ENCODE measurements at places on chromosomes 2 and 18. TPM values are rescaled to one million over a fixed set of nuclear protein-coding genes. Genes with fewer than 3 reads are reported as not detected.

FNDC4 gene
- total RNA-seq, result 10.2 TPM

CTDP1 gene
- 24.9 TPM for total RNA-seq

CYRIA gene
- 2.0 TPM for total RNA-seq

ANKMY1 gene
- total RNA-seq, result 29.0 TPM

IMPA2 gene
- 58.8 TPM for total RNA-seq

ZNF512 gene
- total RNA-seq, result 59.1 TPM

GPR75 gene
- total RNA-seq, result 3.9 TPM

CSRNP3 gene
- 10.7 TPM for total RNA-seq

DOK6 gene
- total RNA-seq, result 7.0 TPM

ATL2 gene
- 56.0 TPM for total RNA-seq

YPEL5 gene
- total RNA-seq, result 63.6 TPM

VWC2L gene
- total RNA-seq, result not detected

SERPINB7 gene
- not detected for total RNA-seq

SCYGR4 gene
- total RNA-seq, result not detected

IL36G gene
- not detected for total RNA-seq

TGFA gene
- 3.0 TPM for total RNA-seq

PSMD1 gene
- 99.0 TPM for total RNA-seq

MYOM1 gene
- 1.1 TPM for total RNA-seq

All from progenitor cell of endocrine pancreas (in vitro differentiated cells).